Cortex of kidney (tissue), 1 donor: ENCODE measurements at places on chromosomes 13 and 19.

DNA sequence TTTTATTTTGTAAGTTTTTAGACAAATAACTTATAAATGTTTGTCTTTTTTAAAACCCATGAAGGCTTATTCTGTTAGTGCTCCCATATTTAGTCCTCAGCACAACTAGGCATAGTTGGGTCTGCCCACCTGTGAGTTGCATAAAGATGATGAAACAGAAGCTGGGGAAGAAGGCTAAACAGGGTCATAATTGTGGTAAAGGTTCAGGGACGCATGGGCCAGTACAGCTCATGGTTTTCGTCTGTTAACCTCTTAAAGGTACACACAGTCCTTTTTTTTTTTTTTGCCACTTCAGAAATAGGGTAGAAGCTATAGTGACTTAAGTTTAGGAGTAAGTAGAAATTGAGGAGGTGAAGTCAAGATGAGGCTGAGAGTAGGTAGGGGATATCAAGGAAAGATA lies 58.3 kb downstream of the TM9SF2 start:
- no peak for DNase-seq

DNA sequence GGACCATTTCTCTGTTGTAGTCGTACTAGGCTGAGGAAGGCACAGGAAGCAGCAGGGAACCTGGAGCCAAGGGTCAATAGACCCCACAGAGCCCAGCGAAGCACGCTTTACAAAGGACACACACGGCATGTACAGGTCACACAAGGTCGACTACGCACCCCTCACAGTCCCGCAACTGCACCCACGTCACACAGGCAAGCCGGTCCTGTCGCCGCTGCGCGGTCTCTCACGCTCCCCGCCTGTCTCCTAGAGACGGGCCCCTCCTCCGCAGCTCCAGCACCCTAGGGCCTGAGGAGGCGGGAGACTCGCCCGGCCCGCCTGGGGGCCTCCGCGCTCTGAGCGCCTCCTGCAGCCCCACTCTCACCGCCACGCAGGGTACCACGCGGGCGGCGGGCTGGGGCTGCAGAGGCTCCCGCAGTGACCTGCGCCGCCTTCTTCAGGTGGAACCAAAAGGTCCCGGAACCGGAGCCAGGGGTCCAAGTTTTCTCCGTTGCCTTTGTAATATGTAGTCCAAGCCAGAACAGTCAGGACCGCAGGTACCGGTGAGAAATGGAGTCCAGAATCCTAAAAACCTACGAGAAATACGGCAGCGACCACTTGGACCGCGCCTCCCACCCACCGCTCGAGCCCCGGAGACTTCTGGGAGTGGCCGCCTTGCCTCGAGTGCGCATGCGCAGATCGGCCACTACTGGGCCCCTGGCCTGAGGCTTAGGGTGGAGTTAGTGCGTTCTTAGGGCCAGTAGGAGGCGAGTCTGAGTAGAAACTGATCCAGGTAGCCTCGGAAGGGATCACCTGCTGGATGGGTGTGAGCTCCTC lies at the start of gene ZNF607:
ZNF607 (minus strand) TSS at position 651 of the 816 bp plus-strand sequence. CDS start 8,143 bp downstream, outside the sequence.
- DNase-seq, result no peak

GRCh38 chr19:50394017-50394416 lies 9.9 kb downstream of the POLD1 start:
- DNase-seq, result no peak

DNA sequence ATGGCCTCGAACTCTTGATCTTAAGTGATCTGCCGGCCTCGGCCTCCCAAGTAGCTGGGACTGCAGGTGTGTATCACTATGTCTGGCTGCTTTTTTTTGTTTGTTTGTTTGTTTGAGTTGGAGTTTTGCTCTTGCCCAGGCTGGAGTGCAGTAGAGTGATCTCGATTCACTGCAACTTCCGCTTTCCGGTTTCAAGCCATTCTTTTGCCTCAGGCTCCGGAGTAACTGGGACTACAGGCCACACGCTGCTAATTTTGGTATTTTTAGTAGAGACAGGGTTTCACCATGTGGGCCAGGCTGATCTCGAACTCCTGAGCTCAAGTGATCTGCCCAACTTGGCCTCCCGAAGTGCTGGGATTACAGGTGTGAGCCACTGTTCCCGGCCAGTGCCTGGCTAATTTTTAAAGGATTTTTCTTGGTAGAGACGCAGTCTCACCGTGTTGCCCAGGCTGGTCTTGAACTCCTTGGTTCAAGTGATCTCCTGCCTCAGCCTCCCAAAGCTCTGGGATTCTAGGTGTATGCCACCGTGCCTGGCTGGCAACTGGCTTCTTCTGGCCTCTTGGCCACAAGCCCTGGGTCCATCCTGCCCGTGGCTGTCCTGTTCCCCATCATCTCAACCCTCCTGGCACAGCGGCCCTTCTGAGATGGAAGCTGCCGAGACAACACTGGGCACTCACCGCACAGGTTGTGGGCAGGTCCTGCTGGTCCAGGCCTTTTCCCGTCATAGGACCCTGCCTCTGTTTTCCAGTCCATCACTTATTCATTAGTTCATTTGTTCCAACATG lies 11.5 kb downstream of the TECR start:
- no peak for DNase-seq

DNA sequence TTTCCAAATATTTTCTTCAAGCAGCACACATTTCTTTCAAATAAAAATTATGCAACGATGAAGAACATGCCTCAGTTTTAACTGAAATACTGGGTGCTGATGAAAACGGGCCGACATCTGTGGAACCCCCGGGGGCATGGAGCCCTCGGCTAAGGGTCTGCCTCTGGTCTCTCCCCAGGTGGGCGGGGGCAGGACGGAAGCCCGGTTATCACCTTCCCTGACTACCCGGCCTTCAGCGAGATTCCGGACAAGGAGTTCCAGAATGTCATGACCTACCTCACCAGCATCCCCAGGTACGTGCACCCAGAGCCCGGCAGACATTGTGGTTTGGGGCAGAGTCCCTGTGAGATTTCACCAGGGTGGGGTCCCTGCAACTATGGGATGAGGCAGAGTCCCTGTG lies 55.5 kb downstream of the MCF2L start:
- DNase-seq, result no peak

DNA sequence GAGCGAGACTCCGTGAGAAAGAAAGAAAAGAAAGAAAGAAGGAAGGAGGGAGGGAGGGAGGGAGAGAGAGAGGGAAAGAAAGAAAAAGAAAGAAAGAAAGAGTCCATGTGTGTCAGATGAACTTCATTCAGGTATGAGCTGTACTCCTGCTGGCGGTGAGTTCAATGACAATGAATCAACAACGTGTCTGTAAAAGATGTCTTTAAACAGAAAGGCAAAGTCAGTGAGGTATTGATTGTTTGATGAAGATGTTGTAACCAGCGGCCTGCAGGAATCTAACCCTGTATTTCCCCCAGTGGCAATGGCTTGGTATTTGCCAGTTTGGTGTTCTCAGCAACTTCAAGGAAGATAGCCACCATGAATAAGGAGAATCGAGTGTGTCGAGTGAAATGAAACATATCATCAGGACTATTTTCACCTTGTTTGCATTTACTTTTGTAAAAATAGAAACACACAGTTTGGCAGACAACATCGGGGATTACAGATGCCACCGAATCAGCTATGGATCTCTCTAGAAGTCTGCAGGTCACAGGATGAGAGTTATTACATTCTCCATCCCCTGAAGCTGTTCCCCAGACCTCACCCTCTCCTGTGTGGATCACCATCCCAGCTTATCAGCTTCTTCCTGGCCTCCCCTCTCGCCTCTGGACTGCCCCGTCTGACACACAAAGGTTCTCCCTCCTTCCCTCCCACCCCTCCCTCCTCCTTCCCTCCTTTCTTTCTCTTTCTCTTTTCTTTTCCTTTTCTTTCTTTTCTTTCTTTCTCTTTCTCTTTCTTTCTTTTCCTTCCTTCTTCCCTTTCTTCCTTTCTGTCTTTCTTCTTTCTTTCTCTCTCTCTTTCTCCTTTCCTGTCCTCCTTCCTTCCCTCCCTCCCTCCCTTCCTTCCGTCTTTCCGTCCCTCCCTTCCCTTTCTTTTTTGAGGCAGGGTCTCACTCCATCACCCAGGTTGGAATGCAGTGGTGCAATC lies 8.2 kb upstream of the SBK3 start:
- DNase-seq, result no peak

GRCh38 chr19:52941941-52942385 lies 18.7 kb upstream of the ZNF888 start:
- no peak for DNase-seq

GRCh38 chr13:95298169-95298965 lies 2.9 kb downstream of the ABCC4 start:
- DNase-seq, result no peak

DNA sequence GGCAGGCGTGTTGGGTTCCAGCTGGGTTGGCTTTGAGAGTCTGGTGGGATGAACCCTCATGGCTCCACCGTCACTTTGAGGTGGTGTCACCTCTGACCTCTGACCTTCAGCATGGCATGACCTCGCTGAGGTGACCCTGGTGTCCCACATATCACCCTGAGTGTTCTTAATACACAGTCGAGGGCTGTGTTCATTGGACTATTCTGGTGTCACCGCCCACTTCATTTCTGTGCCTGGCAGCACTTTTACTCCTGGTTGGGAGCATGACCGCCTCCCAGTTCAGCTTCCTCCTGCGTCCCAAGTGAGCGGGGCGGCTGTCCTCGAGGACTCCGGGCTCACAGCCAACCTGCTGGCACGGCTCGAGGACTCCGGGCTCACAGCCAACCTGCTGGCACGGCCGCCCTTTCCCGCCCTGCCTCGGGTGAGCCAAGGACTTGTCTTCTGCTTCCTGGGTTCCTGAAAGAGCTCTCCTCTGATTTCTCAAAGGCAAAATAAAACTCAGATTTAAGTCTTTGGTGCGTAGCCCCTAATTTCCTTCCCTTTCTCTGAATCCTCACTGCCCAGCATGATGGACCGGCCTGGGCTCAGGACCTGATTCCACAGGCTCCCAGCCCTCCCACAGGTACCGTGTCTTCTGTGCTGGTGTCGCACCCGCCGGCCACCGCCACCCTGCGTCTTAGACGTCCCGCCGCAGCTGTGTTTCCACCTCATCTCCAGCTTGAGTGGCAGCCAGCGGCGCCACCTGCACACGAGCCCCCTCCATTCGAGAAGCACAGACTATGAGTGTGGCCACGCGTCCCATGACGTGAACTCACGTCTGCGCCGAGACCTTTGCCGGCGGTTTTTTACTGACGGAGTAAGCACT lies 10.4 kb downstream of the ATP4B start:
- no peak for DNase-seq

DNA sequence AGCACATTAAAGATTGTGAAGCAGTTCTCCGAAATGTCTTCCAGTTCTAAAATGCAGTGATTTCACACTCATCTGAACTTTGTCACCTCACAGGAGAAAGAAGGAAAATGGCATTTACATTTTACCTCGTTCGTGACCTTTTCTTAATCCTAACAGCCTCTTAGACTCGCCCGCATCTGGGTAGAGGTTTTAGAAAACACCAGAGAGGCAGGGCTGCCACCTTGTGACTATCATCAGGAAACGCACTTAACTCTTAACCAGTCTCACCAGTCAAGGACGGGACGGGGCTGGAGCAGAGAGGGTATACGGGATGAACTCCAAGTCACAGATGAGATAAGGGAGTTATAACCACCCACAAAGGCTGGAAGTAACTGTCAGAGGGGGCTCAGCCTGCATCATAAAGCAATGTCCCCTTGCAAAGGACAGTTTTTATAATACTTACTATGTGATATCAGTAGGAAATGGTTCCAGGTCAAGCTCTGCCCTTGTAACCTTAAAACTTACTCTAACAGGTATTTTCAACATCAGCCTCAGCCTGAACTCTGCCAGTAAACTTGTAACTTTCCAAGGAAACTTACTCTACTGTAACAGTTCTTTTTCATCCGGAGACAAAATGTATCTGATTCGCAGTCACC lies 8.6 kb upstream of the CEACAM6 start:
- DNase-seq, result no peak

DNA sequence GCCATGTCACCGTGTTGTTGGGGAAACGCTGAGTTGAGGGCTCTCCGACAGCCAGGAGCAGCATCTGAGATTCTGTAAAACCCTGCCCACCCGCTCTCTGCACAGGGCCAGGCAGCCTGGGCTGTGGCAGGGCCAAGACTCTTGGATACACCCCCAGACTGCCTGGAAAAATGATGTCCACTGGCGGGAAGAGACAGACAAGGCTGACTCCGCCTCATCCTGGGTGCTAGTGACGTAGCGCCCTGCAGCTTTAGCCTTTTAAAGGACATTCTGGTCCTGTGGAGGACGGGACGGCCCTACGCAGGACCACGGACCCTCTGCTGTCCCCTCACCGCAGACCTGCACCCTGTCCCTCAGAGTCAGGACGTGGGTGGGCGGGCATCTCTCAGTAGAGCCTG lies 20.7 kb upstream of the LILRA2 start:
- DNase-seq, result no peak

DNA sequence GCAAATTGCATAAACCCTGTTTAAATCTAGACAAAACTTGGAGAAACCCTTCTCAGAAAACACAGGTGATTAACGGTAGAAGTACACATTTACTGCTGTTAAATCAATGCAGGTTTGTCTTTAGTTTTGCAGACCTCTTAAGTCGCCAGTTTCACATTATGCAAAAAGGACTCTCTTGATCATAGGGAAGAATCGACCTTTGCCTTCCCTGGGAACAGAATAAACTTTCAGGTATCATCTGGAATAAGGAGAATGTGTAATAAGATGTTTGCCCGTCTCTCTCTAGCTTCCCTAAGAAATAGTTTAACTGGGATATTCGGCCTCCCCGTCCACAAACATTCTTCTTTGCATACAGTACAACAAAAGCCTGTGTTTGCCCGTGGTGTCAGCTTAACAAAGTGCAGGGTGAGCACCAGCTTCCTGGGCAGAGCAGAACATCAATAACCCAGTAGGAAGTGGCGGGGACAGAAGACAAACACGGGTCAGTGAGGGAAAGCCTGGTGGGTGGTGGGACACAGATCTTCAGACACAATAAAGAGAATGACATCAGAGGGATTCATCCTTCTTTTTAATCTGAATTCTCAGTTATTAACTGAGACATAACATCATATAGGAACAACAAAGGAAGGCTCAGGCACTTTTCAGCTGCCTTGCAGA lies 1077.7 kb upstream of the SLC10A2 start:
- no peak for DNase-seq
